ENCODE measurements at places on chromosomes 12 and 14. TPM values are rescaled to one million over a fixed set of nuclear protein-coding genes. Genes with fewer than 3 reads are reported as not detected.

IKBIP gene
- total RNA-seq, result 4.0 TPM

COX8C gene
- total RNA-seq, result not detected

PRMT5 gene
- total RNA-seq, result 44.0 TPM

MANSC1 gene
- 27.1 TPM for total RNA-seq

MDP1 gene
- 12.0 TPM for total RNA-seq

ANG gene
- total RNA-seq, result 19.3 TPM

TMEM121 gene
- total RNA-seq, result 2.8 TPM

REP15 gene
- total RNA-seq, result 2.1 TPM

RNU4-1 gene
- total RNA-seq, result not detected

GAS2L3 gene
- 5.1 TPM for total RNA-seq

IKZF4 gene
- total RNA-seq, result 3.8 TPM

KRT6B gene
- total RNA-seq, result 271 TPM

ADAMTS20 gene
- total RNA-seq, result not detected

PNMA1 gene
- 9.8 TPM for total RNA-seq

IAPP gene
- total RNA-seq, result not detected

PMCH gene
- total RNA-seq, result not detected

TRPV4 gene
- total RNA-seq, result 4.0 TPM

INHBE gene
- not detected for total RNA-seq

ADCY6 gene
- total RNA-seq, result 21.9 TPM
